ENCODE measurements at places on chromosomes 1 and 21.

DNA sequence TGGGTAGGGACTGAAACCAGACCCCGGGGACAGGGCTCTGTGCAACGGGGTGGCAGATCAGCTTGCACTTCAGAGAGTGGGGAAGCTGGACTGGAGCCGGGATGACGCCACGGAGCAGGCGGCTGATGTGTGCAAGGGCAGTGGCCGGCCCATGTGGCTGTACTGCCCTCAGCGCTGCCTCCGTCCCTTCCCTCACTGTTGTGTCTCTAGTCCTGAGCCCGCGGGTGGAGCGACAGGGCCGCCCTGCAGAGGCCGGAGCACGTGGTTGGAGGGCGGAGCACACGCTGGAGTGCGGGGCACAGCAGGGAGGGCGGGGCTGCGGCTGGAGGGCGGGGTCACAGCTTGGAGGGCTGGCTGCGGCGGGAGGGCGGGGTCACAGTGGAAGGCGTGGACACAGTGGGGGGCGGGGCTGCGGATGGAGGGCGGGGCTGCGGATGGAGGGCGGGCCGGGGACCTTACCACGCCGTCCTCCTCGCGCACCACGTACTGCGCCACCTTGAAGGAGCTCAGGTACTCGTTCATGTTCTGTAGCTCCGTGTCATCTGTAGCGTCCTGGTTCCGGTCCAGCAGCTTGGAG lies 52.4 kb downstream of the CHD5 start:
- DNase-seq = peak; percentile 76

DNA sequence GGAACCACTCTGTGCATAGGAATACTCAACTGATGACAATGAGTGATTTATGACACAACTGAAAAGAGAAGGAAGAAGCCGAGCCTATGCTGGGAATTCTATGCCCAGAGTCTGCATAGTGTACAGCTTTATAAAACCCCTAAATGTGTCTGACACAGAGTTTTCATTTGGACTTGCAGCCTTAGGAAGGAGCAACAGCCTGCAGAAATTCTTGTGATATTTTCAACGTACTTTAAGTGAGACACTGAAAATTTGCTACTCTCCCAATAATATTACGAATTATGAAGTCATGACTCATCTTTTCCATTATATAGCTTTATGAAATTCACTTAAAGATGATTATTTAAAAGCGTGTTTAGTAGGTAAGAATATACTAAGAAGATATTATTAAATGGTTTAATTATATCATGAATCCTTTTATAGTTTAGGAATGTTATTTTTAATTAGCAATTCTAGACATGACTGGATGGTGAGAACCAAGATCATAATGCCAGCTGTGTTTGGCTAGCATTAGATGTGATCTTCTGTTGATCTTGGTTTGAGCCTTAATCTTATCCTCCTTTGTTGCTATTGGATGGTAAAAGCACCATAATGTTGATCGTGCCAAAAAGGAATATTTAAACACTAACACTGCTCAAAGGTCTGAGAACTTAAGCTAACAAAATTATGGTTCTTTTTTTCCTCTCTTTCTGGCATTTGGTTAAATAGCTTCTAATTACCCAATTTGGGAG lies 785.1 kb upstream of the ADGRL4 start:
- no peak for DNase-seq

- DNase-seq = no peak
Measured at GRCh38 chr1:60890664-60891063, 191.7 kb upstream of the NFIA start.

- no peak for DNase-seq
Measured at GRCh38 chr1:170284951-170285350, 139.2 kb downstream of the NTMT2 start.

DNA sequence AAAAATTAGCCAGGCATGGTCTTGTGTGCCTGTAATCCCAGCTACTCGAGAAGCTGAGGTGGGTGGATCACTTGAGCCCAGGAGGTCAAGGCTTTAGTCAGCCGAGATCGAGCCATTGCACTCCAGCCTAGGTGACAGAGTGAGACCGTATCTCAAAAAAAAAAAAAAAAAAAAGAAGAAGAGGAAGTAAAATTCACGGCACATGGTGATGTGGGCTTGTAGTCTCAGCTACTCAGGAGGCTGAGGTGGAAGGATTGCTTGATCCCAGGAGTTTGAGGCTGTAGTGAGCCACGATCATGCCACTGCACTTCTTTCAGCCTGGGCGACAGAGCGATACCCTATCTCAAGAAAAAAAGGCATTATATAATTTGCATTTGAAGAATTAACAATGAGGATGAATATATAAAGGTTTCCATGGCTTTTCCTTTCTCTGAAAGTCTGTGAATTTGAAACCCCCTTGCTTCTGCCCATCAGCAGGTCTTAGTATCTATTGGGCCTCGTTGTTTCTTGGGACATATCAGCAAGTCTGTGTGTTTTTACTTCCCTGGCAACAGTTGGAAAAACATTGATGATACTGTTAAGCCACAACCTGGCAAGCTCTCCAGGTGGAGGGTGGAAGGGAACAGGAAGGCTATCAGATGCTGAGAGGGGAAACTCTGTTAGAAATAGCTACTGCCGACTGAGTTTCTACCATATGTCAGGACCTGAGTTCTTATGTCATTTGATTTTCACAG lies 4.6 kb upstream of the PLA2G2D start:
- DNase-seq = no peak

DNA sequence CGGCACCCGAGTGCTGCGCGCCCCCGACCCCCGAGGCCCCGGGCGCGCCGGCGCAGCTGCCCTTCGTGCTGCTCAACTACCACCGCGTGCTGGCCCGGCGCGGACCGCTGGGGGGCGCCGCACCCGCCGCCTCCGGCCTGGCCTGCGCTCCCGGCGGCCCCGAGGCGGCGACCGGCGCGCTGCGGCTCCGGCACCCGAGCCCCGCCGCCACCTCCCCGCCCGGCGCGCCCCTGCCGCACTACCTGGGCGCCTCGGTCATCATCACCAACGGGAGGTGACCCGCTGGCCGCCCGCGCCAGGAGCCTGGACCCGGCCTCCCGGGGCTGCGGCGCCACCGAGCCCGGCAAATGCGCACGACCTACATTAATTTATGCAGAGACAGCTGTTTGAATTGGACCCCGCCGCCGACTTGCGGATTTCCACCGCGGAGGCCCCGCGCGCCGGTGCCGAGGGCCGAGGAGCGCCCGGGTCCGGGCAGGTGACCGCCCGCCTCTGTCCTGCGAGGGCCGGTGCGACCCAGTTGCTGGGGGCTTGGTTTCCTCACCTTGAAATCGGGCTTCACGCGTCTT lies 49.0 kb downstream of the SIM2 start:
- no peak for DNase-seq

- no peak for DNase-seq
Measured at GRCh38 chr1:51578383-51579109, 38.3 kb upstream of the OSBPL9 start.

DNA sequence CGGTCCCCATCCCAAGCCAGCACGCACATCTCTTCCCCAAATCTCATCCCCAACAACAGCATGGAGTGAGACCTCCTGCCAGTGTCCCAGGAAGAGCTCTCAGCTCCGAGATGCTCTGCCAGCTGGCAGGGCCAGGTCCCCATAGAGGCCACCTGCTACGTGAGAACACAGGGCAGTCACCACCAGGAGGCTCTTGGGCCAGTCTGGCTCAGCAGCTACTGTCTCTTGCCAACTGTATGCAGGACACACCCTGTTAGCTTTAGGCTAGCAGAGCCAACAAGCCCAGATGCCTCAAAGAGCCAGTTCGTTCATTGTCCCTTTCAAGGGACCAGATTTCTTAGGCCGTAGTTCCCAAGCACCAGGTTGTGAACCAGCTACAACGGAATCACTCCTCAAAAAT lies 36.9 kb downstream of the FBXO2 start:
- DNase-seq = peak; percentile 62

DNA sequence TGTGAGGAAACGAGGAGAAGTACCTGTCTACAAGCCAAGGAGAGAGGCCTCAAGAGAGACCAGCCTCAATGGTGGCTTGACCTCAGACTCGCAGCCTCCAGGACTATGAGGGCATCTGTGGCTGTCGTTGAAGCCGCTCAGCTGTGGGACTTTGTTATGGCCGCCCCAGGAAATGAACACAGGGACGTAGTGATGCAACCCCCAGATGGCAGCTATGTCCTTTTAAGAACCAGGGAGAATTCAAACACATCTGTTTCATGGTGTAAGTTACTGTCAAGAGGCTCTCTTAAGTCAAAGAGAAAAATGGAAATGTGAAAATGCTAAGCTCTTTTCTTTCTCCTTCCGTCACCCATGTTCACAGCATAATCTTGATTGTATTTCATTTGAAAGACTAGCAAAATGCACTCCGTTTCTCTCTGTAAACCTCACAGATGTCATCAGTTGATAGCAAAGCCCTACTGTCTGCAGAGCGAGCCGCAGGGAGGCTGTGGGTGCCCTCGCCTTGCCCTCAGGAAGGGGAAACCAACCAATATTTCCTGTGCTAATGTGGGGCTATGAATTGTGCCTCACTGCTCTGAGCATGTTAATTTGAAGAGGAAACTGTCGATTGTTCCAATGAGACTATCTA lies 21.3 kb downstream of the UBASH3A start:
- no peak for DNase-seq

DNA sequence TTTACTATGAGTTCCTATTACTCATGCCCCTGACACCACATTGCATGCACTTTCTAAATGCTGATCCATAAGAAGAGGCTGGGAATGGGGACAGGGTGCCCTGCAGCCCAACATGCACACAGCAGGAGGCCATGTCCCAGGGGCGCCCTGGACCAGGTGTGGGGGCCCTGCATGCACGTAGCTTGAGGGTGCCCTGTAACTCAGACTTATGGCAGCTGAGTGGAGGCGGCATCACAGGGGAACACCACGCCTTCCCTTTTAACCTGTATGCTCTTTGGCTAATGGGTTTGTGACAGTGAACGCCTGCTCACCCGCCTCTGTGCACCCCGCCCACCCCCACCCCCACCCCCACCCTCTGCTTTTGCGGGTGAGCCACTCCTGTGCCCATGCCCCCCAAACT lies 36.1 kb downstream of the SNAP47 start:
- no peak for DNase-seq

DNA sequence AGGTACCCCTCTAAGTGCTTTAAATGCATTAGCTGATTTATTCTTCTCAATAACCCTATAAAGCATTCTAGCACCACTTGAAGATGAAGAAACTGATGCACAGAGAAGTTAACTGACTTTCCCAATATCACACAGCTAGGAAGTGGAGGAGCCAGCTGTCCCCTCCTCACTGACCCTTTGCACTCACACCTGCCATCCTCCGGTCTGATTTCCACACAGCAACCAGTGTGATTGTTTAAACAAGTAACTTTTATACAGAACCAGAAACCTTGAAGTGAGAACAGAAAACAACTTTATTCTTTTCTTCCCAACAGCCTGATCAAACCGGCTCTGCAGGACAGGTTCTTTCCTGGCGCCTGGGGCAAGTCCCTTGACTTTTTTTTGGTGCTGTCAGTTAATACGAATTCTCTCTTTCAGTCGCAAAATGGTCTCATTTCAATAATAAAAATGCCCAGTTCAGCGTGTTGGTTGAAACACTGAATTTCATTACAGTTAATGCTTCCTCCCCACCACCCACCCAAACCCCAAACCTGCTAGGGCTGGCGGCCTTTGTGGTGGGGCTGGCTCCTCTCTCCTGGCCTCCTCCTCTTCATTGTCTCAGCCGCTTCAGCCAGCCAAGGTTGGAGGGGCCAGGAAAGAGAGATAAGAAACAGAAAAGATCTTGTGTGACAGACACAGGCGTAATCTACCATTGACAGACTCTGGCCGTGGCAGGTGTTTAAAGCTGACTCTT lies 26.4 kb upstream of the EEIG2 start:
- DNase-seq = peak; percentile 74

DNA sequence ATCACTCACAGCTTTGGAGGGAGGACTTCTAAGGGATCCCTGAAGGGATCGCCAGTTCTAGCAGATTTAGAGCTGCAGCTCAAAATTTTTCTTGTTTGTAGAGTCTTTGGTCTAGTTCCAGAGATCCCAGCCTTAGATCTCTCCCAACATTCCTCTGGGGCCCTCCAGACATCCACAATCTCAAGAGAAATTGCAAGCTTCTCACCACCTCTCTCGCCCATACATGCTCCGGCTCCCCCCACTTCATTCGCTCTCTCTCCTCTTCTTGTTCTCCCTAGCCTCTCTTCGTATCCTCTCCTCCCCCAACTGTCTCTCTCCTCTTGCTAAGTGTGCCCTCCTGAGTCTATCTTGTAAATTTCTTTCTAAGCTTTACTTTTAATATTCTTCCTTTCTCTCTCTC lies 15.1 kb upstream of the TUT4 start:
- no peak for DNase-seq

GRCh38 chr1:12717301-12717838 lies 1.5 kb downstream of the AADACL3 start:
- no peak for DNase-seq

DNA sequence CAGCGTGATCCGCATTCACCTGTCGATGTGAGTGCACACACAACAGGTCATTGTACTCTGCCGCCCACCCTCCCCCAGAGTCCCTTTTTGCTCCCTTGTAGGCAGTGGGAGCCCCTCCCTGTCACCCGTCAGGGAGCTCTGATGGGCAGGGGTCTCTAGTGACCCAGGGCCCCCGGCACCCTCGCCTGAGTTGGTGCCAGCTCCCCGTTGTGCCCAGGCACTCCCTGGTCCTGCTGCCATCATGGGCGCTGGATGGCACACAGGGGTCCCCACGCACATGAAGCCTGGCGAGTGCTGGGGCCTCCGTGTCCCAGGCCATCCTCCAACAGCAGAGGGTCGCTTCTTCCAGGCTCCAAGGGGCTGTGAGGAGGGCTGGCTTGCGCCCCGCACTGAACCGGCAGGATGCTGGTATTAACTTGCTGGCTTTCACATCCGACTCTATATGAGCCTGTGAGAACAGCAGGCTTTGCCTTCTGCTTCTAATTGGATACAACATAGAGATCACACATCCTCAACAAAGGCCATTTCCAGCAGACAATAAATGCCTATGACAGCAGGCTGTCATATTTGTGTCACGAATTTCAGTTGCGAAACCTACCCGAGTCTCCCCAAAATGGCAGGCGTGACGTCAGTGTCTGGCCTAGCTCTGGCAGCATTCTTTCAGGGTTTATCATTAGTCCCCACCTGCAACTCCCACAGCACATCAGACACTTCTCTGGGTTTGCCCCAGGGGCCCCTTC lies 35.4 kb downstream of the KIAA1614 start:
- DNase-seq = no peak

DNA sequence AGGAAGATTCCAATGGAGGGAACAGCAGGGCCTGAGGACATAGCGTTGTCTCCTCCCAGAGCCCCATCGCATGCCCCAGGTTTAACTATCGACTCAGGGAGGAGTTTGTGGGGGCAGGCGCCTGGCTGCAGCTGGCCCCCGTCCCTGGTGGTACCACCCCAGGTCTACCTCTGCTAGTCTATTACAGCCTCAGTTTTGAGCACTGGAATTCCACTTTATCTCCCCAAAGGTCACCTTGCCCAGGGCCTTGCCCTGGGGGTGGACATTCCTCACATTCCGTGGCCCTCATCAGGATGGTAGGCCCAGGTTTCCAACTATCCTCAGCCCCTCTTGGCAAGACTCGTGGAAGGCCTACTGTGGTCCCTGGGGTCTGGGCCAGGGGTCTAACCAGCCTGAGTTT lies 65.4 kb upstream of the SSBP3 start:
- DNase-seq = no peak

All from prostate gland (tissue), 2 donors.